Germinal center (tissue), 1 donor: ENCODE measurements at places on chromosomes 7 and 10.

DNA sequence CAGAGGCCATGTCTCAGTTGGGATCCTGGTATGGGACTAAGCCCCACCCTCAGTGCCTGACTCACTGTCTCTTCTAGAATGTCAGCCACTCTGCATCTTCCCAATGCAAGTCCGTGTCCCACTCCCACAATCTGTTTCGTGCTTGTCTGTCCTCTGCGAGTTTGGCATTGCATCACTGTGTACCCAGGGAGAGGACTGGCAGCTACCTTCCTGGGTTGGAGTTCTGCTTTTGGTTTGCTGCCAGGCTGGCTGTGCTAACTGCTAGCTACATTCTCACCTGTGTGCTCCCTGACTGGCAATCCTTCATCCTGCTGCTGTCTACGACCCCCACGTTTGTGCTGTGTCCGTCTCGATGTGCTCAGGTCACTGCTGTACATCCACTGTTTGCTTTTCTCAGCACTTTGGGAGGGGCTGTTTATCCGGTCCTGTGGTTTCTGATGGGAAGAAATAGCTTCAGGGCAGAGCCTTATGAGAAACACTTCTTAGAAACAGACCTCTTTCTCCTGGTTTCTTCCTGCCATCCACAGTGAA lies 56.0 kb upstream of the GLI3 start:
- no peak for DNase-seq

DNA sequence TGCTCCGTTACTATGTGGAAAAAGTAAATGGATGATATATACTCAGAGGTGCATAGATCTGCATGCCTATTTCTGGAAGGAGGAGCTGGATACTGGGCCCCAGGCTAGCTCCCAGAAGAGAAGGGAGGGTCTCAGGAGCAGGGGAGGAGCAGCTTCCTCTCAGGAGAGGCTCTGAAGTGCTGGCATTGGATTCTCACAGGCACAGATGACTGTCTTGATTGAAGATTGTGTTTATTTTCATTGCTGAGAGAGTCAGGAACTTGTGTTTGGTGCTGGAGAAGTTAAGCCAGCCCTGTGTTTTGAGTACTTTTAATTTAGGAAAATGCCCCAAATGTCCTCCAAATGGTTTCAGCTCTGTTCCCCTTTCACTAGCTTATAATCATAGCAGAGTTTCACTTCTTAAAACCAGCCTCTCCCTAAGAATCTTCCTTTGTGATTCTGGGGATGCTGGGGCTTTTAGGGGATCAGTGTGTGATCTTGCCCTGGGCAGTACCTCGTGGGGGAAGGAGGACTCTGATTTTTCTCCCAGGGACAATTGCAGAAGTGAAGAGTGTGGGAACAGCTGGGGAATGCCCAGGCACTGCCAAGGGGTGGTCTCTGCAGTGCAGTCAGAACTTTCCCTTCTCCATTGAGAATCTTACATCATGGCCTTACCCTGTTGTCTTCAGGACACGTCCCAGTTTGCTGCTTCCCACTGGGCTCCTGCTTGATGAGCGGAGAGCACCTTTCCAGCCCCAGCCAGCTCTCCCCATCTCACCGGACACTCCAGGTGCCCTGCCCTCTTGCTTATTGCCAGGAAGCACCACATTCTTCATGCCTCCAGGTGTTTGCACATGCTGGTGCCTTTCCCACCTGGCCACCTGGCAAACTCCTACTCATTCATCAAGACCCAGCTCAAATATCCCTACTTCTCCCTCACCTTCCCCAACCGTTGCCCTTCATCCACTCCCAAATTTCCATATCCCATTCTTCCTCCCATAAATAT lies 102.8 kb downstream of the ARHGAP22 start:
- no peak for DNase-seq

GRCh38 chr7:133265821-133266220 lies 12.9 kb downstream of the EXOC4 start:
- DNase-seq = no peak

GRCh38 chr7:92794391-92794790 lies 42.0 kb downstream of the CDK6 start:
- no peak for DNase-seq

DNA sequence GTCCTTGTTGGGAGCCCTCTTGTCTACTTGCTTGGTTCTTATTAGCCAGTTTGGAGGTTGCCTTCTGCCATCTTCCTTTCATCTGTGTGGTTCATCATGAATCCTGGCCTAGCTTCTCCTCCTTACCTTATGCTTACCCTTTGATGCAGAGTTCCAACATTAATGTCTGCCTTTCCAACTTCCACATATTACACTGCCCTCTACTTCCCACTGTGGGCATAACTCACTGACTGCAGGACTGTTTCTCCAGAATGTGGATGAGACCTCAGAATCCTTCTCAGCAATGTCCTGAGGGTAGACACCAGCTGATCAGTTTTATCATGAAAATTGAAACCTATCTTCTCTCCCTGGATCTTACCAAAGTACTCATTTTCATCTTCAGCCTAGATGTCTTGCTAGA lies 491.0 kb downstream of the LRMDA start:
- no peak for DNase-seq

DNA sequence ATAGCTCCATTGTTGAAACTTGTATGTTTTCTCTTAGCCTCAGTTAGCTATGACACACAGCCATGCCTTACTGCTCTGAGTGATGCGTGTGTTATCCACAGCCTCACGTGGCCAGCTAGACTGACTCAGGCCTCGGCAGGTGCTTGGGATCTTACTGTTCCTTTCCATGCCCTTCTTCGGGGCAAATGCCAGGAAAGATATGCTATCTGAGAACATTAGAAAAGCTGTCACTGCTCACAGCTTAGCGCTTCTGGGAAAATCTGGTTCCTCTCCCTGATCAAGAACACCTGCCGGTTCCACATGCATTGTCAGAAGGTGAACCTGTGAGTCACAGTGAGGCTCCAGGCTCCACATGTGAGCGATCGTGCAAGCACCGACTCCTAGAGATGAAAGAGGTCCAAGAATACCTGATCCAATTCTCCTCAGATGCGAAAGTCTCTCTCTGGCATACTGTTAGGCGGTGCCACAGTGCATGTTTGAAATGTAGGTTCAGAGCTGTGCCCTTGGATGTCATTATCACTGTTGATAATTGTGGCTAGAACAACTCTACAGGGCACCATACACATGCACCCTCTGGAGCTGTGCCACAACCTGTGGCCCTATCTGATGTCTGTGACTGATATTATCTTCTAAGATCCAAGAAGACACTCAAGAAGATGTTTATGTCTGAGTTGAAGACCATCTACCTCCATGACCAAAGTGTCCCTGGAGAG lies 247.8 kb upstream of the IGFBP3 start:
- no peak for DNase-seq

DNA sequence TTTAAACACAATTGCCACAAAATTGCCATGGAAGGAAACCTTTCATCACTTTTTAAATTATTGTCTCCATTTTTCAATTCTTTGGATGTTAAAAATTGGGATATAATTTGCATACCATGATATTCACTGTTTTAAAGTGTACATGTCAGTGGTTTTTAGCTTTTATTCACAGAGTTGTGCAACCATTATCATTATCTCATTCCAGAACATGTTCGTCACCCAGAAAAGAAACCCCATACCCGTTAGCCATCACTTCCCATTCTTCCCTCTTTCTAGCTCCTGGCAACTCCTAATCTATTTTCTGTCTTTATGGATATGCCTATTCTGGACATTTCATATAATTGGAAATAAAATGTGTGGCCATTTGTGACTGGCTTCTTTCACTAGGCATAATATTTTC lies 260.3 kb upstream of the FERD3L start:
- DNase-seq = no peak

DNA sequence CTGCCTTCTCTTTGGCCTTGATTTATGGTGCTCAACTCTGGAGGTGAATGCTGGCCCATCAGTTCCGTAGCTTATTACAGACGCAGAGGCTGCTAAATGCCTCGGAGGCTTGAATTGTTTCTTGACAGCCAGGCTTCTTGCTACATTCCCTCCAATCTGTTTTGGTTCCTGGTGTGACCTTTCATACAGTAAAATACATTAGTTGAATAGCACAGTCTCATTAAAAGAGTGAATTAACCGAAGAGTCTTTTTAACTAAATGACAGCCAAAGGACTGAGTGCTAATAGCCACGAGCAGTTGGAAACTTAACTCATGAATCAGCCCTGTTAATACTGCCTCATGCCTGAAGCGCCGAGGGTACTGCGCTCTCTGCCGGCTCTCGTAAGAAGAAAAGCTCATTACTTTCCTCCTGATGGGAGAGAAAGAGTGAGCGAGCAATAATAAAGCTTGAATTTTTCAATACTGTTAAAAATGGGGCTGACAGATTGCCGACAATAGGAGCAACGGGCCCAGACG lies 236.4 kb upstream of the GPR26 start:
- DNase-seq = no peak
